Esophagus squamous epithelium (tissue), 5 donors: ENCODE measurements at places on chromosomes 7 and 10.

- no peak for DNase-seq
Measured at GRCh38 chr7:48139459-48139858, 31.8 kb upstream of the ABCA13 start.

- no peak for DNase-seq
Measured at GRCh38 chr7:88396295-88396947, 89.7 kb upstream of the STEAP4 start.

GRCh38 chr10:71203124-71203523 lies 9.2 kb upstream of the UNC5B start:
- no peak for DNase-seq

GRCh38 chr7:30776971-30777370 lies 5.8 kb downstream of the MINDY4 start:
- DNase-seq, result no peak

DNA sequence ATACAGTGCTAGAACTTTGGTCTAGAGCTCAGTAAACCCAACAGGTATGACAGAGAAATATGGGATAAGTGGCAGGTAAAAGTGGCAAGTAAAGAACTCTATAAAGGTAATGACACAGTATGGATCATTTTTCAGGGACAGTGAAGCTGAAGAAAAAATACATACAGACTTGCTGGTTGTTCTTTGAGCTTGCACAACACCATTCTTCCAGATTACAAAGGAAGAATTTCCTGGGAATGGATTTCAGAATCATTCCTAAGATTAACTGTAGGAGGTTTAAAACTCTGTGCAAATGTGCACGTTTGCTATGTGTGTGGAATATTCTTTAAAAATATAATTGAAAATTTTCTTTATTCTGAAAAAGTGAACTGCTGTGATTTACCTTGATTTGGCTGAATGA lies 36.0 kb downstream of the PHF14 start:
- DNase-seq, result no peak

DNA sequence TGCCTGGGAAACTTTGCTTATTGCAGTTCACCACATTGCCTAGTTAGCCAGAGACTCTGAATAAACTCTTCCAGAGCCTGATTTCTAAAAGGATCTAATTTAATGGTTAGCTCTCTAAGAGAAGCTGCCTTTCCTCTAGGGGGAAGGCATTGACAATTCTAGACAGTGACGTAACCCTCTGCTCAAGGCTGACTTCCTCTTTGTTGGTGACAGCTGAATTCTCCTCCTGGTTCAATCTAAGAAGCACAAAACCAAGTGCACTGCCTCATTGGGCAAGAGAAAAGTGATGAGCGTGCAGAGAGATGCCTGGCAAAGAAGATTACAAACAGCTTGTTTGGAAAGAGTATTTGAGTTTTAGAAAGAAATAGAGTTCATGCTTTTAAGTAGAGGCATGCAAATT lies 102.7 kb downstream of the MACC1 start:
- DNase-seq, result no peak

DNA sequence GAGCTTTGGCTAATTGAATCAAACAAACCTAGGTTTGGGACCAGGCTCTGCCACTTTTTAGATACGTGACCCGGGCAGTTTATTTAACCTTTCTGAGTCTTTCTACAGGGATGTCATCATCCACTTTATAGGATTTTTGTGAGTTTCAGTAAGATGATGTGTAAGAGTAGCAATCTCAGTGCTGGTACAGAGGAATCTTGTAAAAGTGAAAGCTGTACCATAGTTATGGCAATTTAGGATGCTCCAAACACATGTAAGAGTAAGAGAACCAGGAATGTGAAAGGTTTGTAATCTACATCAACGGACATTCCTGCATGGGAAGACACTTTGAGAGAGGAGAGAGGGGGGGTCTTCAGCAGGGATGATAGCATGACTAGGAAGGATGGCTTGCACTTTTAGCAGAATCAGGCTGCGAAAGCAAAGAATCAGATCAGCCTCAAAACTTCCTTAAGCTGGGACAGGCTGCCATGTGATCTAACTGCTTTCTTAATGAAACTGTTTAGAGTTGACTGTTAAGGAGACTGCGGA lies 968 bp downstream of the NOLC1 start:
- no peak for DNase-seq

DNA sequence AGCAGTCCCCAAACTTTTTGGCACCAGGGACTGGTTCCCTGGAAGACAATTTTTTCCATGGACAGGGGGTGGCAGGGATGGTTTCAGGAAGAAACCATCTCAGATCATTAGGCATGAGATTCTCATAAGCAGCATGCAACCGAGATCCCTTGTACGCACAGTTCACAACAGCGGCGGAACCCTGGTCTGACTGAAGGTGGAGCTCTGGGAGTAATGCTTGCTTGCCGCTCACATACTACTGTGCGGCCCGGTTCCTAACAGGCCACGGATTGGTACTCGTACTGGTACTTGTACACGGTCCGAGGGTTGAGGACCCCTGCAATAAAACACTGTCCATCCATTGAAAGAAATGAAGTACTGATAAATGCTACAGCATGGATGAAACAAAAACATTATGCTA lies 32.8 kb downstream of the MKRN1 start:
- DNase-seq, result no peak

GRCh38 chr7:1986366-1987083 lies 246.2 kb downstream of the MAD1L1 start:
- DNase-seq, result no peak

DNA sequence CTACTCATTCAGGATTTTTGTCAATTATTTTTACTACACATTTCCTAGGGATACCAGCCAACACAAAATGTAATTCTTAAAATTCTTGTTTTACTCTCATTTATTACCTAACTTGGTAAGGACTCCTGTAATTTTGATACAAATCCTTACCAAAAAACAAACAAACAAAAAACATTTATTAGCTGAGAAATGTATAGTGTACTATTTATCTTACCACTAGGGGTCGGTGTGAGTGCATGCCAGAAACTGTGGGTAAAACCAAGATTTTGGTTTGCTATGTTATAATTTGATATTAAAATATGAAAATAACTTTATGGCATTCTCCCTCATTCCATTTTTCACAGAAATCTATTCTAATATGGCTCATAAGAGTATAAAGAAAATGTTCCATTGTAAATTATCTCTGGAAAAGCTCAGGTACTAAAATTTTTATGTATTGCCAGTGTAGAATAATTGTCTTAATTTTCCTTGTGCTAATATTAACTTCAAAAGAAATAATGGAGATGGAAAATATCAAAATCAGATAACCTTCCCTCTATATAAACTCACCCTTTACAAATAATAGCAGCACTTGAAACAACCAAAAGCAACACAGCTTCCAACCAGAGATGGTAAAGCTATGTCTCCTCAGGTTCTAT lies 290.8 kb upstream of the PCDH15 start:
- DNase-seq, result no peak

GRCh38 chr10:100750291-100751210 lies 5.2 kb downstream of the PAX2 start:
- DNase-seq, result no peak

GRCh38 chr7:129338450-129338849 lies 95.8 kb upstream of the STRIP2 start:
- DNase-seq, result no peak

DNA sequence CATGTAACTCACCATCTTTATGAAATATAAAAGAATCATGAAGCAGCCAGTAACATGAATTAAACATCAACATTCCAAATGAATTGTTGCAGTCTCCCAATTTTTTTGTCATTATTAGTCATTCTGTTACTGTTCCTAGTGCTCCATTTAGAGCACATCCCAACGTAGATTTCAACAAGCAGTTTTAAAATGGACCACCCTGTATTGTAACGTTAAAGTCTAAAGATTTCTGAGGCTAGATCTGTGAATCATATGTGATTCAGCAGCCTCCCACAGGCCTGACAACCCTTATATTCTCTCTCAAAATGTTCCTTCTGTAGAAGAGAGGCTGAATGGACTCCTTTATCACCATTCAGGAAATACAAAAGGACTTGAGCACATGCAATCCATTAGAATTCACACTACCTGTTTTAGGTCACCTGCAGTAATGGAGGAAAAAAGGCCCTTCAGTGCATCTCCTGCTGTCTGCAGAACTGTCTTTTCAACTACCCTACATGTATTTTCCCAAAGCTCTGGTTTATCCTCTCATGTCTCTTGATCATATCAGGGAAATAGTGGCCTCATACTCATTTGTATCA lies 81.4 kb downstream of the CACNA2D1 start:
- DNase-seq, result no peak

DNA sequence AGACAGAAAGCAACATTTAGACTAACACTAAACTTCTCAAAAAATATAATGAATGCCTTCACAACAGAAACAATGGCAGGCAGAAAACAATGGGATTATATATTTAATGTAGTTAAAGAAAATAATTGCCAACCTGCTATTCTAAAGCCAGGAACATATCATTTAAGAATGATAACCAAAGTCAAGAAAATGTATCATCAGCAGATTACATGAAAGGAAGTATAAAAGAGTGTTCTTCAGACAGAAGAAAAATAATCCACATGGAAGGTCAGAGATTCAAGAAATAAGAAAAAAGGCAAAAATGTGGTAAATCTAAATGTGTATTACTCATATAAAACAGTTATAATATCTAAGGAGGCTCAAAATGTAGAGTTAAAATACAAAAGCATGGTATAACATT lies 98.1 kb downstream of the CYP26A1 start:
- no peak for DNase-seq

DNA sequence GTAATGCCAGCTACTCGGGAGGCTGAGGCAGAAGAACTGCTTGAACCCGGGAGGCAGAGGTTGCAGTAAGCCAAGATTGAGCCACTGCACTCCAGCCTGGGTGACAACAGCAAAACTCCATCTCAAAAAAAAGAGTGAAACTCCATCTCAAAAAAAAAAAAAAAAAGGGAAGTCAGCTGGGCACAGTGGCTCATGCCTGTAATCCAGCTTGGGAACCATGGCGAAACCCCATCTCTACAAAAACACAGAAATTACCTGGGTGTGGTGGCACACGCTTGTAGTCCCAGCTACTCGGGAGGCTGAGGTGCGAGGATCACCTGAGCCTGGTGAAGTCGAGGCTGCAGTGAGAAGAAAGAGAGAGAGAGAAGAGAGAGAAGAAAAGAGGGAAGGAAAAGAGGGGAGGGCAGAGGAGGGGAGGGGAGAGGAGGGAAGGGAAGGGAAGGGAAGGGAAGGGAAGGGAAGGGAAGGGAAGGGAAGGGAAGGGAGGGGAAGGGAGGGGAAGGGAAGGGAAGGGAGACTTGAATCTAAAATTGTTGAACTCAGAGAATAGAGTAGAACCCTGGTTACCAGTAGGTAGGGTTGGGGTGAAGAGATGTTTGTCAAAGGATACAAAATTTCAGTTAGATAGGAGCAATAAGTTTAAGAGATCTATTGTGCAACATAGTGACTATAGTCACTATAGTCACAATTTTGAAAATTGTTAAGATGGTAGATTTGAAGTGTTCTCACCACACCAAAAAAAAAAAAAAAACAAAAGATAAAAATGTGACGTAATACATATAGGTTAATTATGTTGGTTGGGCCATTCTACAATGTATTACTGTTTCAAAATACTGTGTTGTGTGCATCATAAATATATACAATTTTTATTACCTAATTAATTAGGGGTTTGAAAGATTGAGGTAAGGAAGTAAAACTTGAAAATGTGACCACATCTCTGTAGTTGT lies 2.5 kb downstream of the SLC16A9 start:
- DNase-seq, result no peak

DNA sequence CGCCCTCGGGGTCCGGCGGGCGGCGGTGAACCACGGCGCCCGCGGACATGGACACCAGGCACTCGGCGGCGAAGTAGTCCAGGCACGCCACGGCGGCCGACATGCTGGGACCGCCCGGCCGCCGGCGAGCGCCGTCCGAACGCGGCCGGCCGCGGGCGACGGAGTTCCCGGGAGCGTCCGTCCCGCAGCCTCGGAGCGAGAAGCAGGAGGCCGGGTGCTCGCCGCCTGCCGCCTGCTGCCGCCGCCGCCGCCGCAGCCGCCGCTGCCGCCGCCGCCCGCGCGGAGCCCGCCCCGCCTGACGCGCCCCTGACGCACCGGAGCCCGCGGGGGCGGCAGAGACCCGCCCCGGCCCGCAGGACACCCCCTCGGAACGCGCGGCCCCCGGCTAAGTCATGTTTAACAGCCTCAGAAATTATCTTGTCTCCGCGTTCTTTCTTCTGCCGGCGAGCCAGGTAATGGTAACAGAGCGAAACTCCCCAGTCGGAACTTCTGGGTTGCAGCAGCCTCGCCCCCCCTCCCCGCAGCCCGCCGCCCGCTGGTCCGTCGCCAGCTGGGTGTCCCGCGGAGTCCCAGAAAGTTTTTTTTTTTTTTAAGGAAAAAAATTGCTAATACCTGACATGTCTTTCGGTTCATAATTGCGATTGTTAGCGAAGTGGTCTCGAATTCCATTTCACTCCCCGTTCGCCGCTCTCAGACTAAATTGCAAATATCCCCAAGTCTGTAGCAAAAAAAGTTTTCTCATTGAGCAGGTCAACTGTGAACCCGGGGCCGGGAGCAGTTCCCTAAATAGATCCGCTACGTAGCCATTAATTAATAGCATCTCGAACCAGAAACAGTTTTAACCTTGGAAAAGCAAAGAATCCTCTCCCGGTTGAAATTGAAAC lies at the start of gene KLF14:
KLF14 (minus strand) TSS at position 277 of the 884 bp plus-strand sequence; CDS start at position 103, 174 bp downstream.
- DNase-seq, result no peak

GRCh38 chr10:80266513-80266863 lies 23.0 kb downstream of the MAT1A start:
- no peak for DNase-seq

DNA sequence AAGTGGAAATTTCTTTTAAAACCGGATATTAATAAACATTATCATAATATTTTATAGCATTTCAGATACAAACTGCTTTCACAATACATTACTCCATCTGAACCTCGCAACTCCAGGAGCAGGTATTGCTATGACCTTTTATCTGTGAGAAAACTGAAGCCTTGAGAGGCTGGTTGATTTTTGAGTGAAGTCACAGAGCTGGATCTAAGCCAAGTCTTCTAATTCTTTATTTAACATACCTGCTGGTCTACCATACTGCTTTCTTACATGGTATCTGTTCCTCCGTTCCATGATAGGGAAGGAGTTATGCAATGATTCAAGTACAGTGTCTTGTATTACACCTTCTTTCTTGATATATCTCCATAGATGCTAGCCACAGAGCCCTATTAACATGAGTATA lies 37.4 kb upstream of the ITGB8 start:
- no peak for DNase-seq

- DNase-seq, result no peak
Measured at GRCh38 chr10:121524157-121524817, 74.0 kb downstream of the FGFR2 start.

GRCh38 chr7:77550586-77550985 lies 13.5 kb downstream of the PTPN12 start:
- no peak for DNase-seq

DNA sequence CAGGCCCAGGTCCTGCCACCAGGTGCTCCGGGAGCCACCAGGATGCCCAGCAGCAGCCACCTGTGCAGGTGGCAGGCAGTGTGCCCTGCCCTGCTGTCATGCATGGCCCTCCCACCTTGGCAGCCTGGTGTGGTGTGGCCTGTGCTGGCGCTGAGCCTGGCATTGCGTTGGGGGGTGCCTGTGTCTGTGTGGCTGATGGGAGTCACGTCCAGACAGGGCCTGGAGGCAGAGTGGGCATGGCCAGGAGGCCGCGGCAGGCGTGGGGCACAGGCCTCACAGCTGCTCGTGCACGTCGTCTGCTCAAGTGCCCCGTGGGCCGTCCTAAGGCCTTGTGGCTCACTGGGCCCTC lies 8.7 kb downstream of the TTYH3 start:
- no peak for DNase-seq
